ENCODE measurements at places on chromosomes 1 and 21.

GRCh38 chr1:221699577-221699976, 42.3 kb downstream of the DUSP10 start:
- DNase-seq: no peak

- DNase-seq: no peak
Observed at GRCh38 chr1:68725001-68725752, 228.3 kb upstream of the DEPDC1 start.

- DNase-seq: no peak
Observed at GRCh38 chr1:74478979-74479378, 33.4 kb downstream of the LRRC53 start.

- DNase-seq: no peak
Observed at GRCh38 chr1:9721606-9722377, 70.3 kb downstream of the PIK3CD start.

DNA sequence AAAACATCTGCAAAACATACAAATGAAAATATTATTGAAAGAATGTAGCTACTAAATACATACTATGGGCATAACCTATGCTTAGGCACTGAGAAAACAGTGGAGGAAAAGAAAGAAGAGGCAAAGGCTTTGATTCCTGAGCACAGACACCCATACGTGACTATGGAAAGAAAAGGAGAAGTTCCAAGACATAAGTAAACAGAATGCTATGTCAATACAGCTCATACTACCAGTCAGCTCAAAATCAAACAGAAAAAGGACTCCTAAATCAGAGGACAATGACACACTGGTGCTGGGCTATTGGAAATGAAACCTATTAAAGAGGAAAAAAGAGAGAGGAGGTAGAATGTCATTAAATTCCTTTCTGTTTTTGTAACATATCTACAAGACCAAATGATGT, 225.4 kb downstream of the SMYD3 start:
- no peak for DNase-seq

GRCh38 chr1:118716775-118717174, 271.4 kb downstream of the TBX15 start:
- DNase-seq: no peak

GRCh38 chr1:174262349-174263241, 103.3 kb downstream of the RABGAP1L start:
- DNase-seq: no peak

- DNase-seq: no peak
Observed at GRCh38 chr21:38660333-38661196, 145.2 kb upstream of the ETS2 start.

- DNase-seq: no peak
Observed at GRCh38 chr1:76465030-76465429, 390.5 kb downstream of the ST6GALNAC3 start.

- DNase-seq: peak; percentile 78
Observed at GRCh38 chr1:58249737-58250586, 296.6 kb downstream of the OMA1 start.

DNA sequence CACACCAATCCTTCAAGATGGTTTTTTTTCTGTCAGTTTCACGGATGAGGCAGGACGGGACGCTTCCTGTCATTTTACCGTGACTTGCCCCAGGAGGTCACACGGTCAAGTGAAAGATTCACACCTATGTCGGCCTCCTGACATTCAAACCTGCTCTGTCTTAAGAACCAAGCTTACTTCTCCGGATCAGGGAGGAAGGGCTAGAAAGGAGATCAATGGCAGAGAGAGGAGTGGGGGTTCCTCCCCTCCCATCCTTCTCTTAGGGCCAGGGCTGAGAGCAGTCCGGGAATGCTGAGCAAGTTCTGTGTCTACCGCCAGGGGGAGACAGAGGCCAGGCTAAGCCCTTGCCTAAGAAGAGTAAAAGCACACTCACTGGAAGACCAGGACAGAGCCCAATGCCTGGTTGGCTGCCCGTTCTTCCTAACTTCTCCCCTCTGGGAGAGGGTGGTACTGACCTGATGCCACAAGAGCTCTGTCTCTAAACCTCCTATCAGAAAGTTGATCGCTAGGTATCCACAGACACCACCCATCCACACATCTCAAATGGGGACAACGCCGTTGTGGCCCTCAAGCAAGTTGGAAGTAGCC, 1.1 kb upstream of the PPM1J start:
- peak; percentile 89 for DNase-seq

DNA sequence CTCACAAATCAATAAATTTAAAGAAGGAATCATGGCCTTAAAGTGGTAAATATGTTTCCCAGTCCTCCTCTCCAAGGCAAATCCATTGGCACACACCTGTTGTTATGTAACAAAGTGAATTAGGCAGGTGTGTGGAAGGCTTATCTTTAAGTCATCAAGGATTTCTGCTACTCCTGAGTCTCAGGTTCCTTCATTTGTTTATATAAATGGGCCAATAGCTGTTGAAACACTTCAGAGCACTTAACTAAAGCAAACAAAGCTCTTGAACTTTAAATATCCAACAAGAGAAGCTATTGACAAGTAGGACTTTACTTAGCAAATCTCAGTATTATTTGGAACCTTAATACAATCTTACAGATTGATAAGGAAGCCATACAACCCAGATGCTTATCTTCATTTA, 99.3 kb upstream of the ESRRG start:
- DNase-seq: no peak

- no peak for DNase-seq
Observed at GRCh38 chr1:9730096-9730901, 78.8 kb downstream of the PIK3CD start.

- DNase-seq: no peak
Observed at GRCh38 chr1:119956306-119956705, 60.0 kb upstream of the ADAM30 start.

DNA sequence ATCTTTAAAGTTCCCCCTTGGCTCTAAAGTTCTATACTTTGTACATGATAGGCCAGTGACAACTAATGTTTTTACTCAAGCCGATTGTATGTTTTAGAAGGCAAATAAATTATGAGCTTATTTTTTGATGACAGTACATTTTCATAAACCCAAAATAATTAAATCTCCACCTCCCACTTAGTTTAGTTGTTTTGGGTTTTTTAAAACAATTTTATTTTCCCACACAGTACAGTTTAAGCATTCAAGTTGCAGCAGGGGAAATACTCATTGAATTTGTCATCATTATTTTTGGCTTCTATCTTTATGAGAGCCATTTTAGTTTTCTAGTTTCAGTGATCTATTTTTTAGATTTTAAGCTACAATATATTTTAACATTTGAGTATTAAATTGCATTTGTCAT, 93.6 kb downstream of the OLFML2B start:
- DNase-seq: no peak

DNA sequence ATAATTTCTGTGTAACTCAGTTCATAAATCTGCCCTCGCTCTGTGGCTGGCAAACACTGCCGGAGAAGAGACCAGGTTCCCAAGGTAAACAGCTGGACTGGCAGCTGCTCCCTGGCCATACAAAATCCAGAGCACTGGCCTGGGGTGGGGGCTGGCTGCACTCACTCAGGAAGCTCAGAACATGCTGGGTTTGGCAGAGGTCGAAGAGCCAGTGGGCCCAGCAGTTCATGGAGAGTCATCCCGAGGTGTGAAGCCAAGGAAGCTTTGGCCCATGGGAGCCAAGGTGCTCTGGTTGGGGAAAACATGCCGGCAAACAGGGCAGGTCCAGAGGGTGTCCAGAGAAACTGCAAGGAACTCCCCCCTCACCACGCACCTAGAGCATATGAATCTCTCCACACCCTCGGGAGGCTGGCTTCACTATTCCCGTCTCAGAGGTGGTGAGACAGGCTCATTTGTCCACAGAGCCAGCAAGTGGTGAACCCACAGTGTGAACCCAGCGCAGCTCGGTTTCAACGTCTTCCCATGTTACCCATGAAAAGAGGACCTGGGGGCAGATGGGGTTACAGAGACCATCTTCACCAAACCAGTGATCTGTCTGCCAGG, 102.4 kb downstream of the DMRTB1 start:
- DNase-seq: peak; percentile 40

DNA sequence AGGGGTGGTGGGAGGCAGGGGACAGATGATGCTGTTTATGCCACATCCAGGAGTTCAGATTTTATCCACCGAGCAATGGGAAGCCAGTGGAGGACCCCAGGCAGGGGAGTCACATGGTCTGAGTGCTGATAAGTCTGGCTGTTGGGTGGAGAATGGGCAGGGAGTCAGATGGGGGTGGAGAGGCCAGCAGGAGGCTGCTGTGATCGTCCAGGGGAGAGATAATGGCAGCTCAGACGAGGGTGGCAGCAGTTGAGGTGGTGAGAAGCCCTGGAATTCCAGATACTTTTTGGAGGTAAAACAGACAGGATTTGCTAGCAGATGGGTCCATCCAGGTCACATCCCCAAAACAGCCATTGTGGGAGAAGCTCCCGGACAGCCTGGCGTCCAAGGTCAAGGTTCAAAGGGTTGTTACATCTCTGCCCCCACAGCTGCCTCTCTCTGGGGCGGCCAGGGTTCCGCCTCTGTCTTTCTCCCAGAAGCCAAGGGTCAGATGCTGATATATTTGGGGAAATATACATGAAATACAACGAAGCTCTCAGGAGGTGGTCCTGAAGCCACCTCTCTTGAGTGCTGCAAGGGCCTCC, 252.1 kb upstream of the TMEM51 start:
- DNase-seq: no peak

DNA sequence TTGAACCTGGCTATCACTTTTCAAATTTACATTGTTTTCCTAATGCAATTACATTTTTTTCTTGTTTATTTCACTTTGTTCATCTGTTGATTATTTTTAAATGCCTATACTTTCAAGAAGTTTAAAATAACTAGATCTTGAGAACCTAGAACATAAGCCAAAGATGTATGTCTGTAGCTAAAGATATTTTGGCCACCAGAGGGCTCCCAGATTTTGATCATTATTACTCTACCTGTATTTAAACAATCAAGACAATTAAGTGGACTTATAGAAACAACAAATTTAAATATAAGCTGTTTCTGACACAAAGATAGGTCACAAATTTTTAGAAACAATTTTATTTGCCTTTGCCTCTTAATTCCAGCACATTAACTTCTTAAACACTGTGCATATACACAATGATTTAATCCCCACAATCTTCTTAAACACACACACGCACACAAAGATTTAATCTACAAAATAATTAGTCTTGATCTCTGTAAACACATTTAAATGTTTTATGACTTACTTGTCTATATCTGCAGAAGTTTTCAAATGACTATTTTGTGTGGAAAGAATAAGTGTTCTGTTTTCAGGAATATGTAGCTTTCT, 380.0 kb downstream of the DSCAM start:
- DNase-seq: no peak

Measured in type B pancreatic cell (in vitro differentiated cells).